ENCODE measurements at places on chromosomes 2 and 18.

DNA sequence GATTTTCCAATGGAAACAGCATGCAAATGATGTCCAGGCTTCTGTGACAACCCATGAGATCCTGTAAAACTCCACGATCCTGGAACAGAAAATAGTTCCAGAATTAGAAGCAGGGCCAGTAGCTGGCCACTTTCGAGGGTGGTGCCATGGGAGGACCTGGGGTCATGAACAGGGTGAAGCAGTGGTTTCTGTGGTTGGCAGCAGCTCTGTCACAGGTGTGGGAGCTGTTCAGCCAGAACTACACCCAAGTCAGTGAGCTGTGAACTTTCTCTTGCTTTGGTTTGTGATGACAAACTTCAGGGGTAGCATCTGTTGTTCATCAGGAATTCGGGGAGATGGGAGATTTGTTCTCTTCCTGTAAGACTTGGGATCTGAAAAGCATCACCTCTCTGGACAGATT lies 314.4 kb upstream of the NT5C1B start:
- no peak for DNase-seq

DNA sequence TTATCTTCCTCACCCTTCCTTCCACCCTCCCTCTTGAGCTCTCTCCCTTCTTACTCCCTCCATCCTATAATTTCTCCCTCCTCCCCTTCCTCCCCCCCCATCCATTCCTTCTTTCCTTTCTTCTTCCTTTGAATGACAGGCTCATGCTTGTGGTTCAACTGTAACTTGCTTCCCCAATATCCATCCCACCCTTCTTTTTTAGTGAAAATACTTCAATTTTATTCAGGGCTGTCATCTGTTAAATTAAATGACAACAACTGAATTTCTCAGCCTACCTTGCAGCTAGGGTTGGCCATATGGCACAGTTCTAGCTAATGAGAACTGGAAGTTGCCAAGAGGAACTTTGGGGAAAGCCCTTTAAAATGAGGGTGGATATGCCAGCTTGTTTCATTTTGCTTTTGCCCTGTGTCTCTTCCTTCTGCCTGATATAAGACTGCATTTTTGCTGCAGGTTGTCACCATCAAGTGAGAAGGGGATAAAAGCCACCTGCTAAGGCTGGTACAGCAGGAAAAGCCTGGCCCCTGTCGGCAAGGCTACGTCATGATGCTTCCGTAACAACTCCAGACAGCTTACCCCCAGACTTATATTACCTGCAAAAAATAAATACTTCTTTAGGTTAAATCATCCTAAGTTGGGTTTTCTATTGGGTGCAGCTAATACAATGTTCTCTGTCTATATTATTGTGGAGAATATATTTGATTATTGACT lies 121.8 kb downstream of the NXPH2 start:
- no peak for DNase-seq

DNA sequence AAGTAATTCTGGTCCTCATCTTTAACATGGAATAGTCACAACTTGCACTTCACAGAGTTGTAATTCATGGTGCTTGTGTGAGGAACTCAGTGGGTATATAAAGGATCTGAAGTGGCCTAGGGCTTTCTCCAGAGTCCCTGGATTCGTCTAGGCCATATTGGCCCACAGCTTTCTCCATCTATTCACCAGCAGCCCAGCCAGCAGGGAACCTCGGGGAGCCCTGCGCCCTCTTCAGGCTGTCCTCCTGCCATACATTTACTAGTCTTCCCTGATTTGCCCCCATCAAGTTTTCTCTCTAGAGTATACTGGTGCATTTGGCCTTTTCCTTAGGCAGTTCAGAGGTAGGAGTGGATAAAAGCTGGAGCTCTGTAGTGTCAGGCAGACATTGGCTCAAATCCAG lies 278.3 kb downstream of the MYCN start:
- DNase-seq = no peak

DNA sequence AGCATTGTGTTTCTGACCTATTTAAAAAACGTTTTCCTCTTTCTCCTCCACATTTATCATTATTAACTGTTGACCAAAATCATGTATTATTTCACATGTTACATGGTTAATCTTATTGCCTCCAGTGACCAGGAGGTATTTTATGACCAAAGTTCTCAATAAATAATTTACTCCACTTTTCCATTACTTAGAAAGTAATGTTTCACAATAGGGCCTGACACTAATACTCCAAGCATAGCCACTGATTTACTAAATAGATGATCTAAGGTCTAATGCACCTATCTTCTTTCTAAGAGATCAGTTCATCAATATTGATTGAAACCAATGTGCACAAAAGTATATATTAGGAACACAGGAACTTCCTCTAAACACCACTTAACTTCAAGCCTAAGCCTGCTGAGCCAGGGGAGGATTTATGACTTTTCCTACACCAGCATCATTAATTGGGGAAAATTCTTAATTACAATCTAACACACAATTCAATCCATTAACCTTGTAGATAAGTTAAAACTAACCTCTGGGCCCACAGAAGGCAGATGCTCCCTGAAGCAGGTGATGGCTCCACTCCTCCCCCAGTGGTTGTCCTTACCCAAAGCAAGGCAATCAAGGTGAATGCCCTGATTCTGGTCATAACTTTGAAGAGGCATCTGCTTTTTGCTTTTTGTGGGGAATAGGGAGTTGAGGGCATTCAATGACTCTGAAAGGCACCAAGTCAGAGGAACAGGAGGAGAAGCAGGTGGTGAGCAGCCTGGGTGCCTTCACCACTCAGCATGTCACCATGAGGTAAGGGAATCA lies 33.9 kb downstream of the RBMS1 start:
- no peak for DNase-seq

- DNase-seq = no peak
These were observed 204.5 kb upstream of the CXCR4 start for GRCh38 chr2:136322428-136322827.

GRCh38 chr2:215486291-215487001 lies 50.6 kb upstream of the FN1 start:
- no peak for DNase-seq

DNA sequence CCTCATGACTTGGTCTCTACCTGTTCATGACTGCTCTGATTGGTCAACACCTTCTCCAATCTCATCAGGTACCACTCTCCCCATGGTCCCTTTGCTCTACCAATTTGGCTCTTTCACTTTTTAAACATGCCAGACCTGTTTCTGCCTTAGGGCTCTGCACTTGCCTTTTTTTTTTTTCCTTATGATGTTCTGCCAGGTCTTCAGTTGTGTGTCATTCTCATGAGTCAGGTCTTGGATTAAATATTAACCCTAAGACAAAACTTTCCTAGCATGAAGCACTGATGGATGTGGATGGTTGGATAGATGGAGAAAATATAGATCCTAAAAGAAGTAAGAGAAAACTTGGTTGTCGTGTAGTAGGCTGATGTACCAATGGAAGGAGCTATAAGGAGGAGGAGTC lies 219.3 kb downstream of the TTC32 start:
- DNase-seq = no peak

GRCh38 chr2:218709908-218710307 lies 727 bp upstream of the TTLL4 start:
- DNase-seq = no peak

Measured in stimulated activated CD8-positive, alpha-beta memory T cell treated with anti-CD3 and anti-CD28 coated beads, Interleukin-4, amount 100 ng/mL, for 1 hour (primary cell).